ENCODE measurements at places on chromosomes 2 and 18.

- no peak for DNase-seq
Observed at GRCh38 chr2:166417669-166418068, 41.9 kb upstream of the SCN9A start.

DNA sequence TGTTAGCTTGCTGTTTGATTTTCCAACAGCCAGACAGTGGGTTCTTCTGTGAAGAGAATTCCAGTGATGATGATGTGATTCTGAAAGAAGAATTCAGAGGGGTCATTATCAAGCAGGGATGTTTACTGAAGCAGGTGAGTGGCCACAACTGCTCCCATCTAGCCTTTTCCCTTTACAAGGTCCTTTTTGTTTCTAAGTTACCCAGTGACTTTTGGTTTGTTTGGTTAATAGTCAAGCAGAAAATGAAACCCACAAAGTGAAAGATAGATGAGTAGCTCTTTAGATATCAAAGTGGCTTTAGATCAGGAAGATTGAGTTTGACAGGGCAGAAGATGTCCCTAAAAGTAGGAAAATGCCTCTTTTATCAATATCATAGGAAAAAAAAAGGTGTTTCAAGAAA is 23.3 kb downstream of the PLEK start:
- no peak for DNase-seq

GRCh38 chr18:42801706-42802105 is 313.8 kb downstream of the RIT2 start:
- no peak for DNase-seq

DNA sequence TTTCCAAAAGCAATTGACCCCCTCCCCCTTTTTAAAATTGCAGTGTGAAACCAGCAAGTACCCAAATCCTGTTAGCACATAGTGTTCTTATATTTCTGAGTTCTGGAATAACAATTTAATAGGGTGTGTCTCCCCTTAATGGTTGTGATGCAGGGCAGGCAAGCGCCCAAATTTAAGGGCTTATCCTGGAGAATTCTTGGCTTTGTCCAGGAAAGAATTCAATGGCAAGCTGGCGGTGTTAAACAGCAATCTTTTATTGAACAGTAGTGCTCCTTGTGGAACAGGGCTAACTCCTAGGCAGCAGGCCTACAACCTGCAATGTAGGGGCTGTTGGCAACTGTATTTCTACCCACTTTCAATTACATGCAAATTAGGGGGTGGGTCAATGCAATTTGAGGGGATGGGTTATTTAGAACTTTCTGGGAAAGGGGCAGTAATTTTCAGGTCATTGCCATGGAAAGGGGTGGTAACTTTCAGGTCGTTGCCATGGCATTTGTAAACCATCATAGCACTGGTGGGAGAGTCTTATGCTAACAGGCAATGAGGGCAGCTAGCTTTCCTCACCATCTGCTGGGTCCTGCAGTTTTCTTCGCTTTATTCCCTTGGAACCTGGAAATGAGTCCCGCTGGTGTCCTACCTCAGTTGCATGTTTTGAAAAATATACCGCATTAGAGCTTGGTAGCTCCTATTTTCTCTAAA is 149.0 kb upstream of the KCTD1 start:
- no peak for DNase-seq

GRCh38 chr2:239608260-239608659 is 207.4 kb upstream of the HDAC4 start:
- DNase-seq, result no peak

DNA sequence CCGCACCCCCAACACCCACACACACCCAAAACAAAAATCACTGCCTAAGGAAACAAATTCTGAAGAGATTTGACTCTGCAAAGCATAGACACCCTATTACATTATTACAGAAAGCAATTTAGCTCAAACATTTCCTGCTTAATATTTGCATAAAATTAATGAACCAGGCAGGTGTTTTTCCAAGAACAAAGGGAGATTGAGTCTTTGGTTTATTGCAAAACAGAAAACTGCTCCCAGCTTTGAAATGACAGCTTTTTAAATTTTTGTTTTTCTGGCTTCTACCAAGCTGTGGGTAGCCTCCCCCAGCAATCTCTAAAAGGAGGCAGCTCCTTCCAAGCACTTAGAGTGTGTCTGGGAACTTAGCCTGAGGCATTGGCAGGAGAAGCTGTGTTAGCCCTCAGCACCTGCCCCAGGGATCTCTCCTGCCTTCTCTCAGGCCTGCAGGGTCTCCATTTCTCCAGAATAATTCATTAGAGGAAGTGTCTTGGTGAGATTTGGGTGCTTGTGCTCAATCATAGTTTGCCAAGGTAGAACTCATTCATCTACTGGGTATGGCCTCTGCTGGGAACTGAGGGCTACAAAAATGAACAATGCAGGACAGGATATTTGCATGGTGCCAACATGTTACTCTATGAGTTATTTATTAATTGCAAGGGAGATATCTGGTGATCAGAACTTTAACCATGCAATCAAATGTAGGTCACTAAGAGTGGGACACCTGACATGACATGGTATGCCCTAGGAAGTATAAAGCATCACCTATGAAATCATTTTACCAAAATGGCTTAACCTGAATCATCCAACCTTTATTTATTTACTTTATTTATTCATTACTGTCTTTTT is 58.7 kb downstream of the B3GNT2 start:
- no peak for DNase-seq

DNA sequence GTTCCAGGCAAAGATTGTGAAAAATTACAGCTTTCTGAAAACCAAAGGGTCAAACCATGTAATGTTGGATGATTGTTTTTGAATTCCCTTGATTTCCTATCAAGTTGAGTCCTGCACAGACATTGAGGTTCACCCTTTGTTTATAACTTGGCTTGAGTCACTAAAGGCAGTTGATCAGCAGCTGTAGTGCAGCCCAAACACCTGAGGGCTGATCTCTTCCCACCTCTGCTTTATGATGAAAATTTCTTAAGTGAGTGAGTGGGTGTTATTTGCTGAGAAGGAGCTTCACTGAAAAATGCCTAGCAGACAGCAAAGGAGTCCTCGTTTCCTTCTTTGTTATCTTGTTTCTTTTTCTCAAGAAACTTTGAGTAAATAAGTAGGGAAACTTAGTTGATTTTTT is 31.9 kb upstream of the BMPR2 start:
- DNase-seq, result no peak

DNA sequence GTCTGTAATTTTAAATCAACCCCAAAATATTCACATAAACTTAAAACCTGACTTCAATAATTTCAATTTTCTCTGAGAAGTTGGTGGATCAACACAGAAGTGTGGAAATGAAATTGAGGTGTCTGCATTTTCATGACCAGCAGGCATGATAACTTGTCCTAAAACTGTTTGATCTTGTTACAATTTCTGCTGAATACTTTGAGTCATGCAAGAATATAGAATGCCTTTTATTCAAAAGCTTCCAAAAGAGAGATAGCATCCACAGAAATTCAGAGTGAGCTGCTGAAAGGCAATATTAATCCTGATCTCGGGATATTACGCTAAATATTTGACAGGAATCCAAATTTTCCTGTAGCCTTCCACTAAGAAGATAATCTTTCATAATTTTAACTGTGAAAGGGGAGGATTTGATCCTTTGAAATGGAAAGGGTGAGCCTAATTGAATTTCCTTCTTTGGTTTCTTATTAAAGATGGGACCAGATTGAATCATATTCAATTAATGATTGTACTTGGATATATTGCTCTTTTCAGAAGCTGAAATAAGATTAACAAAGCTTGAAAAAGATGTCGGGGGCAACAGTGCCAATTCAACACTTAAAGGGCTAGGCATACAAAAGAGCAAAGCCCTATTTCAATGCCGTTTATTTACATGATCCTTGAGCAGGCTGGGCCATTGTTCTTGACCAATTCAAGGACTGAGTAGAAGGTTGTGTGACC is 129.3 kb downstream of the NCKAP5 start:
- no peak for DNase-seq

- no peak for DNase-seq
Observed at GRCh38 chr2:17455343-17455742, 62.9 kb downstream of the RAD51AP2 start.

DNA sequence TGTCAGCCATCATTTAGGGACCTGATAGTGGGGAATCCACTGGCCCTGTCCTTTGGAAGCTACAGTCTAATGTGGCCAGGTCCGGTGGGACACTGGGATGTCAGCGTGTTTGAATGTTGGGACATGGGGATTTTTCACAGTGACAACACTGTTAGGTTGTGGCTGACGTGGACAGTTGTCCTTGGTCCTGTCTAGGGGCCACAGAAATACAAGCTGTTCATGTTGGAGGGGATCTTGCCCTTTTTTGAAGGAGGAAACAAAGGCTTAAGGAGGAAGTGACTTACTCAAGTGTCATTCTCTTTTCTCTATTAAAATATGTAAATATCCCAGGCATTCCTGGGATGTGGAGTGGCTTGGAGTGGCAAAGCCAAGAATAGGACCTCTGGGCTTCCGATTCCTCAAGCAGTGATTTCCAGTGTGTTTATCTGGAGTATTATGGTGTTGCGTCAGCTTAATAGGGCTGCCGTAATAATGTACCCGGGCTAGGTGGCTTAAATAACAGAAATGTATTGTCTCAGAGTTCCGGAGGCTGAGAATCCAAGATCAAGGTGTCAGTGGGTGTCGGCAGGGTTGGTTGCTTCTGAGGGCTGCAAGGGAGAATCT is 8.5 kb downstream of the ACOXL start:
- DNase-seq, result no peak

DNA sequence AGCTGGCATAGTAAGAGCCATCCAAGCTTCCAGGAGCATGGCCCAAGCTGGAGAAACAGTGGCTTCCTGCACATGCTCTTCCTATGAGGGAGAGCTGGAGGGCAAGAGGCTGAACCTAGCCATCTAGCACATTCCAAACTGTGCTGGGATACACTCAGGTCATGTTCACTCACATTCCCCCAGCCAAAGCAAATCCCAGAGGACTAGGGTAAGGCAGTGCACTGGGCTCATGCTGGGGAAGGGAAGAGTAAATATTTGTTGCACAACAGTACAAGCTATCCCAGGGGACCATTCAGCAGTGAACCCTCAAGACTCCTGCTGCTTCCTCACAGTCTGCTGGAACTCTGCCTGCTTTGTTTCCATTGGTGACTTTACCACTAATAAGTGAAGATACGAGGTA is 20.7 kb upstream of the GYPC start:
- DNase-seq, result no peak

GRCh38 chr2:178530625-178531142 is 50.4 kb downstream of the PLEKHA3 start:
- DNase-seq, result no peak

DNA sequence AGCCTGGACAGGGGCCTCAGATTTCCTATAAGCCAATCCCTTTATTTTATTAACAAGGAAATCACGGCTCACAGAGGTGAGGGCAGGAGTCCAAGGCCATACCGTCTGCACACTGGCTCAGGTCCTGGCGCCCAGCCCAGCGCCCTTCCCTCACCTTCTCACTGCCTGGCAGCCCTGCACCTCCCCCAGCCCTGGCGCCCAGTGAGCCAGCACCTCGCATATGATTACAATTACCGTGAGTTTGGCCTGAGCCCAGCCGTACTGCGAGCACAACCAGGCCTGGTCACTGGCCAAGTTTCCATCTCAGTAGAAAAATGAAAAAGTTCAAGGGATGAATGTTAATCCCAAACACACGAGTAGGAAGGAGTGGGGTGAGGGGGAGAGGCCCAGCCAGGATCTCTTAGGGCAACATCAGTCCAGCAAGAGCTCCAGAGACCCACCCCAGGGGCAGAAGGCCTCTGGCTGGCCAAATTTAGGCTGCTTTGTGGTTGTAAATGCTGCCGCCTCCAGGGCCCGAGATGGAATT is 68.4 kb downstream of the MCFD2 start:
- peak; percentile 94 for DNase-seq

Data from ureter (tissue), 1 donor.